ENCODE measurements at places on chromosomes 3 and 15. TPM values are rescaled to one million over a fixed set of nuclear protein-coding genes. Genes with fewer than 3 reads are reported as not detected.

GRCh38 chr3:149828390-149828789 lies 15.4 kb downstream of the RNF13 start:
- DNase-seq, result no peak

DNA sequence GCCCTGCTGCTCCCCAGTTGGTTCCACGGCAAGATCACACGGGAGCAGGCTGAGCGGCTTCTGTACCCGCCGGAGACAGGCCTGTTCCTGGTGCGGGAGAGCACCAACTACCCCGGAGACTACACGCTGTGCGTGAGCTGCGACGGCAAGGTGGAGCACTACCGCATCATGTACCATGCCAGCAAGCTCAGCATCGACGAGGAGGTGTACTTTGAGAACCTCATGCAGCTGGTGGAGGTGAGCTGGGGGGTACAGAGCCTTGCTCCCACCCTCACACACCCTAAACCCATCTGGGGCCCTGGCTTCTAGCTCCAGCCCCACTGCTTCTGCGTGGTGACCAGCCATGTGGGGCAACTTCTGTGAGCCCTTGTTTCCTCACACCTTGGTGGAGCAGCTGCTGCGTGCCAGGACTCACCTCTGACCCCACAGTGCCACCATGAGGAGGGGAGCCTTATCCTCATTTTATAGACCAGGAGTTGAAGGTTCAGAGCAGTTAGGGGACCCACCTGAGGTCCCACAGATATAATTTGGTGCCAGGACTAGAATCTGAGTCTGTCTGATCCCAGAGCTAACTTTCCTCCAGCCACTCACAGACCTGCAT lies 13.3 kb upstream of the LMAN1L start:
- no peak for DNase-seq

GRCh38 chr15:91067036-91067435 lies 33.0 kb upstream of the SV2B start:
- no peak for DNase-seq

- no peak for DNase-seq
These were observed 299.5 kb downstream of the ZBTB20 start for GRCh38 chr3:114847564-114847963.

DNA sequence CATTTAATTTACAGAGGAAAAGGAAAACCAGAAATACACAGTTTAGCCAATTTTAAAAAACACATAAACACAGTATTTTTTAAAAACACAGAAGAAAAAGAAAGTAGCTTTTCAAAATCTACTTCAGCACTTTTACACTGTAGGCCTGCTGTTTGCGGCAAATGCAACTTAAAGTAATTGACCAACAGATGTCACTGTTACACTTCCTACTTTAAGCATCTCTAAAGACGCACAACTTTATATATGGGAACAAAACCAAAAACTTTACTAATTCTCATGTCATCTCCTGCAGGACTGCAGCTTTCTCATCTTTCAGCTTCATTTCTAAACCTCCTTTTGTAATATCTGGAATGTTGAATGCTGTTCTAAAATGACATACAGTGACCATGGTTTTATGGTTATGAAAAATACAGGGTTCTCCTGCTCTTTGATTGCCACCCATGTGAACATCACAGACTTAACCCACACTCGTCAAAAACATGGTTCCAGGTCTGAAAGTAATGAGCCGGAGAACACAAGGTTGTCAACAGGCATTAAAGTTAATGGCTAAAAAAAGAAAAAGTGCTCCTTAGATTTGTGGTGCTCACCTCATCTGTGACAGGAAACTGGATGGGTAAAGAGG lies 107.9 kb downstream of the FMN1 start:
- DNase-seq, result no peak

DNA sequence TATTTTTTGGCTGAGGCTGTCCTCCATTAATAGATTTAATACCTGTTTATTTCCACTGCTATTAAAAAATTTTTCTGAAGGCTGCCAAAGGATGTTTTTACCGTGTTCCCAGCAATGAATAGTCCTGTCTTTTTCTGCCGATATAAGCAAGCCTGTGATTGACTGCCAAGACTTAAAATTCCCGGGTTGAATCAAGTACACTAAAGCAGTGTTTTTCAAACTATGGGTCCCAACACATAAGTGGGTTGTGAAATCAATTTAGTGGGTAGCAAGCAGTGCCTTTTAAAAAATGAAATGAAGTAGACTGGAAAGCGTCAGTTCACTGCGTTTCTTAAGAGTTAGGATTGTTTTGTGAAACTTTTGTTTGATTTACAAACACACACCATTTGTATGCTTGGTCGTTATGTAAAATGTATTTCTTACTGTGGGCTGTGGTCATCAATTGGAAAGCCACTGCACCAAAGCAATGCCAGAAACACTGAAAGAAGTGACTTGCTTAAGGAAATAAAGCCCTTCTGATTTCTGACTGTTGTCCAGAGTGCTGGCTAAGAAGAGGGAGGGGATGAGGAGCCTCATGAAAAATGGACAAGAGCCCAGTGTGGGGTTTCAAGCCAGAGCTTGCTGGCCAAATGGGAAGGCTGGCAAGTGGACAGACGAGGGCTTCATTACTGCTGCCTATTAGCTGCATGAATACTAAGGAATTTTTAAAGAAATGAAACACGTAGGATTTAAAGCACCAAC lies 206.0 kb downstream of the THRB start:
- no peak for DNase-seq

- DNase-seq, result no peak
These were observed 12.1 kb upstream of the CHST14 start for GRCh38 chr15:40458495-40459371.

DNA sequence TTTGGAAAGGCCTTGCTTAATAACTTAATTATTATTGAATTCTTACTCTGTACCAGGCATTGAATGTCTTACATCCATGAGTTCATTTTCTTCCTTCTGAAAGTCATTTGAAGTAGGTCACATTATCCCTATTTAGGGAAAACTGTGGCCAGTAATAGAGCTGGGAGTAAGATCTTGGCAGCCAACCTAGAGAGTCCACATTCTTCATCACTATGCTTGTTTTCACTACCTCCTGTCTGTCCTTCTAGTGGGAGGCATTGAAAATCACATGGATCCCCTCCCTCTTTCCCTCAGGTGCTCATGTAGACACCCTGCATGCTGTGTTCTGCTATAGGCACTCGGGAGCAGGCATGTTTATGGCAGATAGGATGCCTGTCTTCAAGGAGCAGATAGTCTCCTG lies 154.9 kb downstream of the EBLN2 start:
- DNase-seq, result no peak

DNA sequence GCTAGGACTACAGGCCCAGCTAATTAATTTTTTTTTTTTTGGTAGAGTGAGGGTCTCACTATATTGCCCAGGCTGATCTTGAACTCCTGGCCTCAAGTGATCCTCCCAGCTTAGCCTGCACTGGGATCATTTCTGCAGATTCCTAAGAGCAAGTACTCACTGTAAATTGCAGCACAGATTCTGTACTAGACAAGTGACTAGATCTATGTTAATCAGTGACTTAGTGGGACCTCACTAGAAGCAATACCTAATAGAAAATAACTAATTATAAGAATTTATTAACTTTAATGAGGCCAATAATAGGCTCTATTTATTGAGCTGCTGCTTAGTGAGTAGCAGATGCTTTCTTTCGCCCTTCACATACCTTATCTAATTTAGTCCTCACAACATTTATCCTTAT lies 10.6 kb upstream of the UTS2B start:
- DNase-seq, result no peak

- DNase-seq, result no peak
These were observed 48.8 kb downstream of the HMCES start for GRCh38 chr3:129327510-129327909.

DNA sequence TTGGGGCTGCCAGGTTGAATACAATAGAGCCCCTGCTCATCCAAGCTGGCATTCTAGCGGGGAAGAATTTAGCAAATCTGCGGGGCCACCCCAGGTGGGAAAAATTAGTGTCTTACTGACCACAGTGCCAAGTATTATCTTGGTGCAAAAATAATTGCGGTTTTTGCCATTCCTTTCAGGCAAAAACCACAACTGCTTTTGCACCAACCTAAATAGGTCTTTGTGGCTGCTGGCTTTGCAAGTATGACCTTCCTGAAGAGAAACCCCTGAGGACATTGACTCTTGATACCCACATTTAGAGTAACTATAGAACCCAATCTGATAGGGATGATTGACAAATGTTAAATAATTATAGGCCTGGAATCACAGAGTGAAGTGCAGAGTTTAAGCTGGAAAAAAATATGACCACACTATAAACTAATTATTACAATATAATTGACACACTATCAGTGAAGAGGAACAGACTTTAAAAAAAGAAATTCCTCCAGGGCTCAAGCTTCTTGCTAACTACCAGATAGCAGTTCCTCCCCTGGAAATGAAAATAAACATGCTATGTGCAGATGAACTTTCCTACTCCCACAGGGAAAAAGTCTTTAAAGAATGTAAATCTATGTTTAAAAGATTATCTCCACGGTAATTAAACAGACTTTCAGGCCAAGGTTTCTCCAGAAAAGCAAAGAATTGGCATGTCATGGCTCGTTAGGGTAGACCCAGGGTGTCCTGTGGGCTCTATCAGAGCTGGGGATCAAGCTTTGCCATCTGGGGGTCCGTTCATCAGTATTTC lies 34.4 kb downstream of the CA12 start:
- DNase-seq, result no peak

DNA sequence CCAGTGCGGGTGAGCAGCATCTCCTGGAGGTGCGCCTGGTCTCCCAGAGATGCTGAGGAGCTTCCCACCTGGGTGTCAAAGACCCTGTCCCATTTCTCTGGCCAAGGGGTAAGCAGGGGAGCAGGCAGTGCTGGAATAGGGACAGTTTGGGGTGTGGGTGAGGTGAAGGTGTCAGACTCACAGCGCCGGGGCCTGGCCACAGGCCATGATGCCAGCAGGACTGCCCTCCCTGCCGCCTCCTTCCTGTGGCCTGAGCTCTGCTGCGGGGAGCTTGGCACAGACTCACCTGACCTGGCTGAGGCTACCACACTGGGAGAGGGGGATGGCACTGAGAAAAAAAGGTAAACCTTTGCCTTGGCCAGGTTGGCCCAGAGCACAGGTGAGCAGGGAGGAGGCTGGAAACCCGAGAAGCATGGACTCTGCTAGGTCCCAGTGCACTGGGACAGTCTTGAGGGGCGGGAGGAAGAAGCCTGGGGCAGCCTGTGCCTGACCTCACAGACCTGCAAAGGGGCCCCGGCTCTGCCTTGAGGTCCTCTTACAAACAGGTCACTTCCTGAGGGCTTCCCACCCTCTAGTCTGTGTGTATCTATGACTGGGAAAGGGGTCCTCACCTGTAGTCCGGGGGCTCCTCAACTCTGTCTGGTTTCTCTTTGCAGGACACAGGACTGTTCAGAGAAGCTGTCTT lies 28.2 kb downstream of the GRAMD2A start:
- DNase-seq, result no peak

GRCh38 chr3:88211096-88211890 lies 61.5 kb downstream of the C3orf38 start:
- no peak for DNase-seq

The SEMA7A gene
- total RNA-seq, result 14.4 TPM

The TM4SF18 gene
- not detected for total RNA-seq

The MST1R gene
- 2.6 TPM for total RNA-seq

The AGTR1 gene
- total RNA-seq, result 2.1 TPM

The LRRN1 gene
- total RNA-seq, result 77.6 TPM

Data from neural crest cell (in vitro differentiated cells).